ENCODE measurements at places on chromosomes 1 and 21.

- no peak for DNase-seq
Measured at GRCh38 chr1:204293605-204294337, 66.0 kb downstream of the PLEKHA6 start.

DNA sequence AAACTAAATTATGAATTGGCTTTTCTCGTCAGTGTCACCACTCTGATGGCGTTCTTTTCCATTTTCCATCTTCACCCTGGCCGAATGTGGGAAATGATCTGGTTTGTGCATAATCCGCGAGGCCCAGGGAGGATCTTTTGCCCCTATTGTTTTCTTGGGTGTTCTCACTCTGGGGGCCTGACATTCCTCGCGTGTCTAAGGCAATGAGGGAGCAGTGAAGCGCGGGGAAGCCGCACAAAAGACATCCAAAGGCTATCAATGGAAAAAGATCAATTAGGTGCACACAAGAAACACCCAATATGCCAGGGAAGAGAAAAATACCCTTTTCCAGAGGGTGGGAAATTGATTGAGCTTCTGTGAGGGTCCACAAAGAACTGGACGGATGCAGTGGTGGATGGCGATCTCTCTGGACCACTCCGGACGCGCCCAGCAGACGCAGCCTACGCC, 941 bp upstream of the C1orf21 start:
- no peak for DNase-seq

DNA sequence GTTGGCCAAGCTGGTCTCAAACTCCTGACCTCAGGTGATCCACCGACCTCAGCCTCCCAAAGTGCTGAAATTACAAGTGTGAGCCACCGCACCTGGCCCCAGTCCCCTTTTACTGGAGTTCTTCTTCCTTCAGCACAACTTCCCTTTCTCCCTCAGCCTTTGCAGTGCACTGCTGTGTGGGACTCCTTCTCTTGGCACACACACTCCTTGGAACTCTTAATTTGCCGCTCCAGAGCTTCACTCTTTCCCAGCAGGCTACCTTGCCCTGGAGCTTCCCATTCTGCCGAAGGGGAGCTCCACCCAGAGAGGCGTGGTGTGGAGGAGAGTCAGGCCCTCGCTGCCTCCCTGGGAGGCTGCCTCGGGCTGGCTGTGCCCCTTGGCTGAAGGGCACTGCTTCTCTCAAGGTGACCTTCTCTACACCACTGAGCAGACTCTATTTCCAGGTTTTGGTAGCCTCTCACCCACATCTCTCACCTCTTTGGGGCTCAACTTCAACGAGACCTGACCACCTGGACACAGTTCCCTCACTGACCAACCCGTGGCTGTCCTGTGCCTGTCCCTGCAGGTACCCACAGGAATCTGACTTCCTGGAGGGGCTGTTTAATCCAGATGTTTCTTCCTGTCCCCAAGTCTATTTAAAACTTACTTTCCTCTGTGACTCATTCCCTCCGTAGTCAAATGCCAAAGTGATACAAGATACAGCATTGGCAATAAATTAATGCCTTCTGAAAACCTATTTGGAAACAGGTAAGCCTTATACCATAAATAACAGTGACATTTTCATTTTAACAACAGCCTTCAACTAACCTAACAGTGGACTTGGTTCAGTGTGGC, 227.3 kb upstream of the KIAA0040 start:
- no peak for DNase-seq

- DNase-seq = no peak
Measured at GRCh38 chr1:220157738-220158137, 63.8 kb downstream of the IARS2 start.

GRCh38 chr1:95116580-95117206, 462 bp upstream of the TLCD4 start:
- DNase-seq = peak; percentile 84

DNA sequence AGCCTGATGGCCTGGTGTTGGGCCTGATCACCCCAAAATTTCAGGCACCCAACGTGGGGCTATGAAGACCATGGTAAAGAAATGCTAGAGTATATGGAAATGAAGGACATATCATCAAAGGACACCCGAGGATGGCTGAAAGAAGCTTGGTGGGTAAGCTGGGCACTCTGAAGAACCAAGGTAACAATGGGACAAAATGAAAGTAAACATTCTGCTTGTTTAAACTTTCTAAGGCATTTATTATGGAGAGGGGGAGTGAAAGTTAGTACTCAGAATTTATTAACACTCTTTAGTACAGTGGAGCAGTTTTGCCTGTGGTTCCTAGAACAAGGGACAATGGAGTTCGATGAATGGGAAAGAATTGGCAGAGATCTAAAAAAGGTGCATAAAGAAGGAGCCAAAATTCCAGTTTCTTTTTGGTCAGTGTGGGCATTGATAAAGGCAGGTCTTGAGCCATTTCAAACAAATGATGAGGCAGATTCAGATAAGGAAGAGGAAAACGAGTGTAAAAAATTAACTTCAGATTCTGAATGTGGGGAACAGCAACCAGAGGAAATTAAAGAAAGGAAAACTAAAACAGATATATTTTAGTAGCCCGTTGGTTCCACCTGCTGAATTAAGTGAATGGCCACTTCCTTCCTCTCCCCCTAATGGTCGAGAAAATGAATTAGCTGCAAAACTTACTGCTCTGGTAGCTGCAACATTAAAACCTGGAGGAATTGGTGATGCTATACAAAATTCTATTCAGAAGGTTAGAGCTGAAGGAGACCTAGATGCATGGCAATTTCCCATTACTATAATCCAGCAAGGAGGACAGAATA, 8.4 kb upstream of the PM20D1 start:
- no peak for DNase-seq

DNA sequence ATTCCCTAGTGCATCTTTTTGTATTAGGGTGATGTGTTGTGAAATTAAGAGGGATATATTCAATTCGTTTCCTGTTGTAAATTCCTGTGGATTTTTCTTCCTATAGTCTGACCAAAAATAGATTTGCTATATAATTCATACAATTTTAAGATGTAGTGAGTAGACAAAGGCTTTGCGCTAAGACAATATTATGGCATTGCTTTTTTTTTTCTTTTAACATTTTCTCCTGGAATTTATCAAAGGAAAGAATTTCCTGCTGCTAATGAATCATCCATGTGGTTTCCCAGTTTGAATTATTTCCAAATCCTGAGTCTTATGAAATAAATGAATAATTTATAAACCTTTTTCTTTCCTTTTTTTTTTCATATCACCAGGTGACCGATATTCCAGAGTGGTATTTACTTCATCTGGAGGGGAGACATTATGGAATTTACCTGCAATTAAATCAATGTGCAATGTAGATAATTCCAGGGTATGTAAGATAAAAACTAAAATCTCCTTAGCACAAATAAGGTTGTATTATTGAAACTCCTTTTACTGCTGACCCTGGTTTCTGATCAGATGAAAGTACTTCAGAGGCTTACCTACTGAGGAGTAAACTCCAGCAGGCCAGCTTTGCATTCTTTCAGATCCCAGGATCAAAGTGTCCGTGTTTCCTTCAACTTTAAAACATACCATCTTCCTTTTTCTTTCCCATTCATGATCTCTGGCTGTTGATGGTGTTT, 148.4 kb downstream of the TLR5 start:
- no peak for DNase-seq

GRCh38 chr1:32754317-32755097, 51.9 kb upstream of the SYNC start:
- peak; percentile 80 for DNase-seq

- no peak for DNase-seq
Measured at GRCh38 chr1:172071746-172072145, 230.4 kb downstream of the DNM3 start.

GRCh38 chr1:157932069-157932468, 61.4 kb upstream of the KIRREL1 start:
- no peak for DNase-seq

DNA sequence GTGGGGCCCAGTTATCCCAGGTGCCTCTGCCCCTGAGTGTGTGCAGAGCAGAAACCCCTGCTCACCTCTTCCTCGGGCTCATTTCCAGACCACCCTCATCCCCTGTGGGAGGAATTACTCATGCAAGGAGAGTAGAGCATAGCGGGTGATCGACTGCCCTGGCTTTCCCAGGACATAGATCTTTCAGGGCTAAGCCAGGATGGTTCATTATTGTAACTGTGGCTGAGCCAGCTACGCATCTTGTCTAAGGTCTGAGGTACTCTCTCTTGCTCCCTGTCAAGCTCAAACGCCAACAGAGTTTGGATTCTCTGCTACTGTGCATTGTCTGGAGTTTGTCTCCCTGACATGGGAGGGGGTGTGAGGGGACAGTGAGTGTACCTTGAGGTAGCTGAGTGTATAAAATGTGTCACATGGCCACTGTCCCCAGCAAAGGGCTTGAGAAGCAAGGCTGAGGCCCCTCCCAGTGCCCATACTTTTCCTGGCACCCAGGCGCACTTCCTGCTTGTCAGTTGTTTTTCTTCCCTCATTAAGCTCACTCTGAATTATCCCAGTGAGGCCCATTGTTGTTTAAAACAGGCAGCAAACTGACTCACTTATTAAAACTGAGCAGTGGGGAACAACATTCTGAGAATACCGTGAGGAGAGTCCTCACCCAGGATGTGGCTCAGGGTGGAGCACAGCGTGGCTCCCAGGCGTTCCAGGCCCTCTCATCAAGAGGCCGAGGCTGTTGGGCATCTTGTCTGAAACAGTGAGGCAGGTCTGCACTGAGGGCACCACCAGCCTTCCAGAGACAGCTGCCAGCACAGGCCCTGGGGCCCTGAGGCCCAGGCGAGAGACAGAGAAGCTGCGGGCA, 92.9 kb downstream of the LAMC2 start:
- DNase-seq = no peak

All from body of pancreas (tissue), 4 donors.